Small intestine (tissue), 16 donors: ENCODE measurements at places on chromosomes 7 and 10. TPM values are rescaled to one million over a fixed set of nuclear protein-coding genes. Genes with fewer than 3 reads are reported as not detected.

Gene NPFFR1
- polyA plus RNA-seq, result not detected

Gene NKX1-2
- polyA plus RNA-seq, result 13.1 TPM

Gene RARRES2
- 109 TPM for polyA plus RNA-seq

Gene DNA2
- polyA plus RNA-seq, result 2.2 TPM

Gene R3HCC1L
- 12.4 TPM for polyA plus RNA-seq

Gene PSD
- polyA plus RNA-seq, result 30.6 TPM
